DMS 273 treated with DMSO at 0.1 percent for 48 hours (cell line): ENCODE measurements at places on chromosomes 16 and 17.

GRCh38 chr17:56708220-56708558 is 114.7 kb downstream of the NOG start:
- no peak for DNase-seq

DNA sequence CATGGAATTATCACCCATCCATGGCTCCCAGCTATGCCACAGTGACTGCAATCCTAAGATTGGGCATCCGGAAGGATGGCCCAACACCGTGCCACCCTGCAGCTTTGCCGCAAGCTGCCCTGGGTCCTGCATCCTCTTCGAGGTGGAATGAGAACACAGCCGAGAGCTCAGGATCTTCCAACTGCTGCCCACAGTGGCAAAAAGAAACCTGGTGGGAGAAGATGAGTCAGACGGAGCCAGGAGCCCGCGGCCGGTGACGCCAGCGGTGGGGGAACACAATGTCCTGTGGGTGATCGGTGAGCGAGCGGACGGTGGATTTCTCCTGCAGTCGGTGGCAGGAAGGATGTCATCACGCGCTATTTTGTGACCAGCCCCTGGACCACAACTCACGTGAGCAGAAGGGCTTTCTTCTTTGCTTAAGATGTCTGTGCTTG is 20.1 kb downstream of the CD7 start:
- DNase-seq = no peak

DNA sequence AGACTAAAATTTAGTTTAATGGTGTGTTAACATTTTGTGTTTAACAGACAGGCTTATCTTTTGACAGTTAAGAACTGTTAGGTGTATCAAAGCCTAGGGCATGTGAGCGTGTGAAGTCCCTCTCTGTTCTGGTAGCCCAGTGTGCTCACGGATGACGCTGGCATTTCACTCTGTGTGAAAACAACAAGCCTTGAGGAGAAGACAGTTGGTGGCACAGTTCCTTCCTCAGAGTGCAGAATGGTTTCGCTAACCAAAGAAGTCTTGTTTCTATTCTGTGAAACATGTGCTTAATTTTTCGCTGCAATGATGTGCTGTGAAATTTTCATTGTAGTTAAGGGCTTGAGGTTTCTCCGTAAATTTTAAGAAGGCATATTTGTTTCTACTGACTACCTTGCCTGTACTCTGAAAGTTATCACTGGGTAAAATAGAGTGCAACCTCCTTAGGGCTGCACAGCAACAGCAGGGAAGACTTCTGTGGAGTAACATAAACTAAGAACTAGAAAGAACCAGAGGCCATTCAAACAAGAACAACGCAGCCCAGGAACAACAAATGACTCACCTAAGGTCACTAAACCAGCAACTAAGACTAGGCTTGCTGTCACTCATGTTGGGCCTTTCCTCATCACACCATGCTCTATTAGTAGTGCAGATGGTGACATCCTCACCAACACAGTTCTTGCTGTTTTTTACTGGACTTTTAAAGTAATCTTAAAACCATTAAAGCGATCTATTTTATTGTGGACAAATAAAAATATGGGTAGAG is 33.4 kb downstream of the BRD7 start:
- no peak for DNase-seq

DNA sequence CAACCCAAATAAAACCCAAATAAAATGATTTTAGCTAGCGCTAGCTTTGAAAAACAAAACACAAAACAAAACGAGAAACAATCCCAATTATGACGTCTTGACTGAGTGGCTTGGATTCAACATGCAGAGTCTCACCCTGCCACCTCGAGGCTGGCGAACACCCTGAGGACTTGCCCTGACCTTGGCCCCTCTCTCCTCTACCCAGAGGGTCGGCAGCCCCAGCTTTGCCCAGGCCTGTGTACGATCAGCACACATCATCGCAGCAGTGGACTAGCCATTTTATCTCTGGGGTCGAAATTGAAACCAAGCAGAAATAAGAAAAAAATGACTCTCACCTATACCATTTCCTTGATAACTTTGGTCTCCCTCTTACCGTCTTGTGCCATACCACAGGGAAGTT is 4.9 kb downstream of the JMJD6 start:
- DNase-seq = no peak

DNA sequence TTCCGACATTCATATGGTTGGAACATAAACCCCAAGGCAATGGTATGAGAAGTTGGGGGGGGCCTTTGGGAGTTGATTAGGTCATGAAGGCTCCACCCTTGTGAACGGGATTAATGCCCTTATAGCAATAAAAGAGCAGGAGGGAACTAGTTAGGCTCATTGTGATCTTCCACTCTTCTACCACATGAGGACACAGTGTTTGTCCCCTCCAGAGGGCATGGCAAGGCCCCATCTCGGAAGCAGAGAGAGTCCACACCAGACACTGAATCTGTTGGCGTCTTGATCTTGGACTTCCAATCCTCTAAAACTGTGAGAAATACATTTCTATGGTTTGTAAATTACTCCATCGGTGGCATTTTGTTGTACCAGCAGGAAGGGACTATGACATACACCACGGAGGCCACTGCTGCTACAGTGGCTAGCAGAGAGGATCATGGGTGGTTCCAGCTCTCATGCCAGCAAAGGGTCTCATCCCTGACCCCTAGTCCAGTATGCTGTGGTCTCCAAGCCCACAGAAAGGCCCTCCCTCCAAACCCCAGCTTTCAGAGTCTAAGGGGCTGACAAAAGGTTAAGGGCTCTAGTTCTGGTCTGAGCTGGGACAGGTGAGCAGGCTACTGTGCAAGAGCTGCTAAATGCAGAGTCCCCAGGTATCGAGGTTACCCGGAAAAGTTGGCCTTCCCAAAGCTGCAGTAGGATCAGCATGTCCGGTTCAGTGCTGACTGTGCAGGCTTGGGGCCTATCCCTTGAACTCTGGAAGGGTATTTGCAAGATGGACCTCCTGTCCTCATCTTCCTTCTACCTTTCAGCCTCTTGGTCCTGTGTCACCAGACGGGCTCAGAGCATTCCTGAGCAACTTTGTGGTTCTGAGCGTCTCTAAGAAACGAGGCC is 12.2 kb downstream of the CCR7 start:
- no peak for DNase-seq

GRCh38 chr16:2715064-2715463 is 5.0 kb downstream of the PRSS27 start:
- no peak for DNase-seq

GRCh38 chr17:8904201-8904600 is 36.7 kb upstream of the PIK3R6 start:
- DNase-seq = no peak

- DNase-seq = peak; percentile 11
Measured at GRCh38 chr17:45096141-45096540, 35.0 kb downstream of the NMT1 start.

- no peak for DNase-seq
Measured at GRCh38 chr17:62075308-62075815, 10.3 kb upstream of the MED13 start.

- DNase-seq = no peak
Measured at GRCh38 chr17:65079489-65079900, 23.0 kb upstream of the GNA13 start.

GRCh38 chr17:59638553-59638952 is 18.9 kb downstream of the CLTC start:
- no peak for DNase-seq

DNA sequence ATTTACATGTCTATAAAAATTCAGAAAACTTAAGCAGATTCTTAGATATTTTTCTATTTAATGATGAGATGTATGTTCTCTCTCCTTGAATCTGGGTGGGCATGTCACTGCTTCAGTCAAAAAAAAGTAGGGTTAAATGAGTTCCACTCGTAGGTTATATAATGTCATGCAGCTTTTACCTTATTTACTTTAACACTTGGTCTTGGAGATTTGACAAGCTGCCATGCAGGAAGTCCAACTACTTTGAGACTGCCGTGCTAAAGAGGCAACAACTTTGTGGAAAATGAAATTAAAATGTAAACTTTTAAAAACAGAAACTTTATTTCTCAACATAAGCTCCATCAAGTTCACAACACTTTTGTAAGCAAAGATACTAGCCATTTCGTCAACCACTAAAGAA is 1336.0 kb upstream of the CDH8 start:
- DNase-seq = no peak

DNA sequence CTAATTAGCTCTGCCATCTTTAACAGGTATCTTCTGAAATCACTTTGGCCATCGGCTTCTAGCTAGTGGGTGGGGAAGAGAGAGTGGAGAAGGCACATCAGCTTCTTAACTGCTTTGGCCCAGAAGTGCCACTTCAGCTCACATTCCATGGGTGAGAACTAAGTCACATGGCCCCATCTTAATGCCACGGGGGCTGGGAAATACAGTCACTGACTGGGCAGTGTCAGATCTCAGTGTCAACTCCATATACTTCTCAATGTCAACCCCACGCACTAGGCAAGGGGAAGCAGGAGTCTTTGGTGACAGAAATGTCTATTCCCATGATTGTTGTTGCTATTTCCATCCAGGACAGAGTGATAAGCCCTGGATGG is 29.4 kb downstream of the CCR7 start:
- DNase-seq = no peak

DNA sequence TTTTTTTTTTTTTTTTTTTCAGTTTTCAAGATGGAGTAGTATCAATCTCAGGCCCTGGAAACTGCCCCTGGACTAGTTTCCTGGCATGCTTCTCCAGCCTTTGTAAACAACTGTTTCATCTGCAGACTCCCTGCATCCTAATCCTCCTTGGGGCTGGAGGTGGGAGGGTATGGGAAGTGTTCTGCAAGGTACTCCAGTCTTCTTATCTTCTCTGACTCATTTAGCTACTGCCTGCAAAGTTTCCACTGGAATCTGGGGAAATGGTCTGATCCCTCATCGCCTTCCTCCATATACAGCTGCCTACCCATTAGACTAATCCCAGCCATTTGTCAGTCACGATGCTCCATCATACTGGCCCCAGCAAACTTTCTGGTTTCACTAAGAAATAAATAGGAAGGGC is 21.5 kb downstream of the COPZ2 start:
- no peak for DNase-seq

GRCh38 chr17:30095507-30096244 is 20.9 kb upstream of the NSRP1 start:
- DNase-seq = peak; percentile 37

GRCh38 chr16:10654592-10655414 is 39.9 kb downstream of the TEKT5 start:
- DNase-seq = no peak

GRCh38 chr16:24070851-24071250 is 185.3 kb upstream of the CACNG3 start:
- no peak for DNase-seq
